ENCODE measurements at places on chromosomes 6 and 20.
A peak's percentile ranks its signal among the peaks of the same experiment; 100 is the strongest.

- DNase-seq: peak; percentile 88
These were observed 9.2 kb downstream of the ITPA start for GRCh38 chr20:3218307-3218988.

DNA sequence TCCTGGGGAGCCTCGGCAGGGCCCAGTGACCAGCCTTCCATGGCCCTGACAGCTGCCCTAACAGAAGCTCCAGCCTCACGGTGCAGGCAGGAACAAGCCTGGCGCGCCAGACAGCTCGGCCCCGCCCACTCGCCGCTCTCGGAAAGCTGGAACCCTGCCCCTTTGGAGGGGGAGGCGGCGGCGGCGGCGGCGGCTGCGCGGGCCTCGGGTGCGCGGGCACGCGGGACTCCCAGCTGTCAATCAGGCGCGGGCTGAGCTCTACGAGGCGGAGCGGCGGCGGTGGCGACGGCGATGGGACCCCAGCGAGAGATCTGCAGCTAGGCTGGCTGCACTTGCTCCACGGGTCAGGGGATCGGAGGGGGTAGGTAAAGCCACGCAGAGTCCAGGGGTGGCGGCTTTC lies at the start of gene NRSN1:
Gene NRSN1 (plus strand): TSS at position 236 of the 400 bp plus-strand sequence. CDS start 8,113 bp downstream, outside the sequence.
- DNase-seq: no peak

DNA sequence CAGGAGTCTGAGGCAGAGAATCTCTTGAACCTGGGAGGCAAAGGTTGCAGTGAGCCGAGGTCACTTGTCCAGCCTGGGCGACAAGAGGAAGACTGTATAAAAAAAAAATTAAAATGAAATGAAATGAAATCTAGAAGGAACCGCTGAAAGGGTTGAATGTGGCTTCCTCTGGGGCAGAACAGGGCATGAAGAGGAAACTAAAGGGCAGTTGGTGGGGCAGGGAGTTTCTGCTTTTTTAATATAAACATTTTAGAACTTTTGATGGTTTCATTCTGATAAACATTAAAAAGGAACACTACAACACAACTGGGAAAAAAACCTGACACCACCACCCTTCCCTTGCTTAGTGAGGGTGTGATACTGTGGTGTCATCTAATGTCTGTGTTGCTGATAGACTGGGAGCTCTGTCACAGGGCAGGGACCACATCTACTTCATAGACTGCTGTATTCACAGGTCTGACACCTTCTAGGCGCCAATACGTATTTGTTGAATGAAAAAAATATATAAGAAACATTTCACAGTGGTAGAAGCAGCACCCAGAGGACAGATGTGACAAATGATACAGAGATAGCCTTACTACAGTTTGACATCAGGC lies 128.9 kb downstream of the ADAT2 start:
- no peak for DNase-seq

DNA sequence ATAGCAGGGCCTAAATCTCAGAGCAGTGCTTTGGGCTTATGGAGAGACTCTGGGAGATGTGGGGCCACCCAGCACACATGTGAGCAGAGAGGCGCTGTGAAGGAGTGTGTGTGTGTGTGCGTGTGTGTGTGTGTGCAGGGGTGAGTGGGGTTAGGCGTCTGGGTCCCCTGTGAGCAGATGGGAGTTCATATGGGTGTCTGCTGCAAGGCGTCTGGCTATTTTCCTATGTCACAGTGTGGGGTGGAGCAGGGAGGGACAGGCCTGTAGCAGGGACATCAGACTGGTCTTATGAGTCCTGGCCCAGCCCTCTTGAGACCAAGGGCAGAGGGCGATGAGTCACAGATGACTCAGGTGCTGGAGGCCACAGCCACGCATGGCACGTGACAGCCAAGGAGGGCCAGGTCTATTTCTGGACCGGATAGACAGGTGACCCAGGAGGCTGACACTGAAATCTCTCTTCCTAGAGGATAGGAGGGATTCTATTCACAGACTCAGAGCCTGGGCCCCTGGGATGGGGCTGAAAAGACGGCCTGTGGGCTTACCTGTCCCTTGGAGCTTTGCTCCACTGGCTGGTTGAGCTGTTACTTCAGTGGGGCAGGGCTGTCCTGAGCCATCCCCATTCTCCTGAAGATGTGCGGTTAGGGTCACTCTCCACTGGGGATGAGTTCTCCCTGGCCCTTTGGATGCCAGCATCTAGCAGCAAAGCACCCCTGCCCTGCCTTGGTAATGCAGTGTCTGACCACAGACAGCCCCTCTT lies 28.9 kb downstream of the VEGFA start:
- no peak for DNase-seq

DNA sequence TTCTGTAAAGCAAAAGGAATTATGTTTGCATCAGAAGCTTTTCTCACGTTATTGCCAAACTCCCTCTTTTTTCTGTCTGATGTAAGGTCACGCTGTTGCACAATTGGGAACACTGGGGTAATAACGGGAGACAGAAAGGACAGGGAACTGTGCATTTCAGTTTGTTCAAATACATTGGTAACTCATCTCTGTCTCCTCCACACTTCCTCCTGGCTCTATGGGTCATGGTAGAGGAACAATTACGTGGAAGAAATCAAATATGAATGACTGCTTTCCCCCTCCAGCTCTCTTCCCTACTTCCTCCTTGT lies 132.2 kb upstream of the TNFAIP3 start:
- DNase-seq: no peak

- no peak for DNase-seq
These were observed 61.5 kb downstream of the TRAM2 start for GRCh38 chr6:52515219-52515960.

GRCh38 chr6:35206346-35206745 lies 7.4 kb upstream of the SCUBE3 start:
- no peak for DNase-seq

GRCh38 chr6:157982102-157982562 lies 469 bp downstream of the SYNJ2 start:
- DNase-seq: peak; percentile 82

- DNase-seq: no peak
These were observed 23.5 kb downstream of the PLEKHG1 start for GRCh38 chr6:150622941-150623874.

DNA sequence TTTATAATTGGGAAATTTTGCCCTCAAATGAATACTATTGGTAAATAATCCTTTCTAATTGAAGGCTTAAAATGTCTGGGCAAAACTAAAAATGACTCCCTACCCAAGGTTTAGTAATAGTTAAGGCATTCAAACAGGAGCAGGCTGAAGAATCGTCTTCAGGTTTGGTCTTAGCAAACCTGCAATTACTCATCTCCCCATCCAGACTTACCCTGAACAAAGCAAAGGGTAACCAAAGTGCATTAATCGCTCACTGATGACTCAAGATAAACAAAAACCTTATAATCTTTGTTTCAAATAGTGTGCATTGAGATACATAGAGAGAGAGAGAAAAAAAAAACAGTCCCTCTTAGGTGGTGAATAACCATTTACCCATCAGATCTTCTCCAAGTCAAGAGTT lies 225.5 kb downstream of the BMP2 start:
- no peak for DNase-seq

- DNase-seq: no peak
These were observed 19.7 kb downstream of the NDRG3 start for GRCh38 chr20:36726168-36726567.

DNA sequence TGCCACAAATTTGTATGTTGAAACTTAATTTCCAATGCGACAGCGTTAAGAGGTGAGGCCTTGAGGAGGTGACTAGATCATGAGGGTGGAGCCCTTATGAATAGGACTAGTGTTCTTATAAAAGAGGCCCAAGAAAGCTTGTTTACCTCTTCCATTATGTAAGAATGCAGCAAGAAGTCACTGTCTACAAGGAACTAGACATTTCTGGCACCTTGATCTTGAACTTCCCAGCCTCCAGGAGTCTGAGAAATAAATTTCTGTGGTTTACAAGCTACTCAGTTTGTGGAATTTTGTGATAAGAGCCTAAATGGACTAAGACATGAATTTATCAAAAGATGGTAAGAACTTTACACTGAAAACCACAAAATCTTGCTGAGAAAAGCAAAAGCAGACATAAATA lies 173.6 kb upstream of the SGK1 start:
- DNase-seq: no peak

DNA sequence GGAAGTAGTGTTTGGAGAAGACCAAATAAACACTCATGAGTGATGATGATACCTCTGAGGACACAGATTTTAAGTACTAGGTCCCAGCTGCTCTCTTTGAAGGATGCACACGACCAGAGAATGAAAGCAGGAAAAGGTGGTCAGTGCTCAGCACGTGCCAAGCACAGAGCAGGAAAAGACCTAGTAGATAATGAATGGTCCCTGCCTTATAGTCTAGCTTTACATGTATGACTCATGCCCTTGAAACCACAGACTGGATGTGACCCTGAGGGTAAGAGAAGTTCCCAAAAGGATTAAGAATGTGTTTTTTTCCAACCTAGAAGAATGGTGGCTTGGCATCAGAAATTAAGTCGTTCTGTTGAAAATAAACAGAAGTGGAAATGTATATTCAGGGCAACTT lies 2.8 kb upstream of the MC3R start:
- DNase-seq: no peak

Data from posterior vena cava (tissue), 2 donors.